ENCODE measurements at places on chromosomes 7 and 10.
A peak's percentile ranks its signal among the peaks of the same experiment; 100 is the strongest.

- no peak for DNase-seq
Measured at GRCh38 chr7:144786522-144786921, 49.3 kb downstream of the TPK1 start.

- DNase-seq: no peak
Measured at GRCh38 chr10:120765226-120765803, 85.8 kb upstream of the WDR11 start.

DNA sequence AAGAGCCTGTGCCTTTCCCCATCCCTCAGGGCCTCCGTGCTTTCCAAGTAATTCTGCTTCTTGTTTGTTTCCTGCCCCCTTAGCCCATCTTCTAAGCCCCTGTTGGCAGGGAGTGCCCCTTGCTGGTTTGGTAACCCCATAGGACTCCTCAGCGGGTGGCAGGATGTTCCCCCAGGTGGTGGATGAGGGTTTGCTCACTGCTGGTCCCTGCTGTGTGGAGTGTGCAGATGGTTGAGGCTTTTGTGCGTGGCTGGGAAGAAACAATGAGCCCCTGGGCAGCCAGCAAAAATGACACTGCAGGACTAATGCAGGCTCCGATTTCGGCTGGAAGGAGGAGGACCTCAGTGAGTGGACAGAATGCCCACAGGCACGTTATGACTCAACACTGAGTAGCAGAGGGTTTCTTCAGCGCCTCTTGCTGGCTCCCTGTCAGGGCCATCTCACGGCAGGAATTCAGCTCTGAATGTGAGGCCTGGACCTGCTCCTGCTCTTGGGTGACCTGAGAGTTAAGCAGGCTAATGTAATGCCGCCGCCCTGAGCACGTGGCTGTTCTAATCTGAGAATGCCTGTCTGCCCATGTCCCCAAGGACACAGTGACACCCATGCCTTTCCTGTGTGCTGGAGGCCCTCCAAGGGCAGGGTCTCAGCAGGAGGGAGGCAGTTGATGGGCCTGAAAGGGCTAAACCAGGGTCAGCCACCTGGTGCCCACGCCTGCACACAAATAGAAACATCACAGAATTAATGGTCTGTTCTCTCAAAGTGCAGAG is 16.6 kb downstream of the BAG3 start:
- DNase-seq: no peak

- no peak for DNase-seq
Measured at GRCh38 chr7:657565-658119, 68.9 kb upstream of the DNAAF5 start.

DNA sequence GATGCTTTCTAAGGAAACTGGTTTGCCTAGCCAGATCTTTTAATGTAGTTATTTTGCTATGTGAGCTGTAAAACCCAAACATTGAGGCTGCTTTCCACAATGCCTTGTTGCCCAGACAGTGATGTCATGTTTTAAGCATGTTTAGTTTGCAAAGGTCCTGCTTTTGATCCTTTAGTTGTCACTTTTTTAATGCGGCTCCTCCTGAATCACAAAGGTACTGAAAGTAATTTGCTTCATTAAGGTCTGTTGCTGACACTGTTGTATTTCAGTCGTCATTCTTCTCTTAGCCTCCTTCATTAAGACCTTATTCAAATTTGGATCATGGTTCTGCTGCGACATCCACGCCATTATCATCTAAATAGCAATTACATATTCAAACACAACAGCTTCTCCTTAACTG is 10.6 kb downstream of the RPA3 start:
- DNase-seq: no peak

GRCh38 chr7:4074407-4074806 is 607.7 kb upstream of the FOXK1 start:
- DNase-seq: no peak

DNA sequence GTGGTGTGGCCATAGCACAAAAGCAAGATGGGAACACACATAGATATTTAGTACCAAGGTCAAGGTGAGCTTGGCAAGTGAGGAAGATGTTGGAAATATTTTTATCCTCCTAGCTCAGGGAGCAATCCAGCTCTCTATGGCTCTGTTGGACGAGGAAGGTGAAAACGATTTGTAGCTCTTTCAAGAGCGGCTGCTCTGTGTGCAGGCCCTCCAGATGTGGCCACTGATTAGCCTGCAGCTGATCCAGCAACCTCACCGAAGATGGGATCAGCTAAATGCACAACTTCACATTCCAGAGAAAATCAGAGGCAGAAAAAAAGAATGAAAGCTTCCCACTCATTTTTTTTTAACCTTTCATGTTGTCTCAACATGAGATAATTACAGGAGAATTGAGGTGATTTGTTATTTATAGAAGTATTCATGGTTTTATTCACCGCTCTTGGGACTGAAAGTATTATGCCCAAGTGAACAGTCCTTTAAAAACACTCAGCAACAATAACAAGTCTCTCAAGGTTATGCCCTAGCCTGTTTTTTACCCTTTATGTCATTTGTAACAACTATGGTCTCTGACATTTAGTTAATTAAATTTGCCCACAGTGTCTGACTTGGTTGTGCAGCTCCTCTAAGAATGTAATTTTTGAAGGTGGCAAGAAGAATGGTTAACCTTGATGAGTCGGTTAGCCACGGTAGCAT is 213.6 kb upstream of the ADARB2 start:
- no peak for DNase-seq

DNA sequence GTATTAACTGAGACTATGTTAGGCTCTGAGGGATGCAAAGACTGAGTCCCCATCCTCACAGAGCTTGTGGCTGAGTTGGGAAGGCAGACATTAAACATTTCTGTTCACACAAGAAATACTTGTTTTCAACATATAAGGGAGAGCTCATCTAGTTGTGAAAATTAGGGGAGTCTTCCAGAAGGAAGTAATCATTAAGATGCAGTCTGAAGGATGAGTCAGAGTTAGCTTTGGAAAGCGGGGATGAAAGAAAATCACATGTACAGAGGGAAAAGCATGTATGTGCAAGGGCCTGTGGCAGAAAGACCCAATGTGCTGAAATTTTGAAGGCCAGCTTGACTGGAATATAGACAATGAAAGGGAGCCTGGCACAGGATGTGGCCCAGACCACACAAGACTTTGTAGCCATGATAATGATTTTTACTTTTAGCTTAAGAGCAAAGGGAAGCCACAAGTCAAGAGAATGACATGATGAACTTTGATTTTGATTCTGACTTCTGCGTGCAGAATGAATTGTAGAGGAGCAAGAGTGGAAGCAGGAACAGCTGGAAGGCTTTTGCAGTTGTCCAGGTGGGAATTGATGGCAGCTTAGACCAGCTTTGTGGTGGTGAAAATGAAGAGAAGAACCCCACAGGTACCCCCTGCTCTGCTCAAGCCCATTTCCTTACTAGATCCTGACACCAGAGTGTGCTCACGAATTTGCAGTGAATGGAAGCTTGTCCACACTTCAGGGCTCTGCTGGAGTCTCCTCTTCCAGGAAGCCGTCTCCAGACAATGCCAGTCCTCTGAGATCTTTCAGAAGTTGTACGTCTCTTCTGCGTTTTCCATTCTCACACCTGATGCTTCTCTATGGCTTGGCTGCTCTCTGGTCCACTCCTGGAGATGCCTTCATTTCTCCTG is 115.6 kb downstream of the ATXN7L1 start:
- peak; percentile 14 for DNase-seq

DNA sequence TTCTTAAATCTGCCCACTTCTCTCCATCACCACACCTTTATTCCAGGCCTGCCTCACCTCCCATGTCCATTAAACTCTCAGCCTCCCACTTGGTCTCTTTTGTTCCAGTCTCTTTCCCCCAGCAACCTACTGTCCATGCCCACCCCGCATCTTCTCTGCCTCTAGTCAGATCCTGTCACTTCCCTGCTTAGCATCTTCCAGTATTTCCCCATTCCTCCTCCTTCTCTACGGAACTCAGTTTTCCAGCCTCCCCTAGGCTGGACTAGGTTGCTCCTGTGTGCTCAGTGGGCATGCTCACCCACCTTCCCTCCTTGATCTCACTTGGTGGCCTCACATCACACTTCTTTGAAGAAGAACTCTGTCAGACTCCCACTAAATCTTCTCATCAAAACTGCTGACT is 179.8 kb downstream of the BAMBI start:
- DNase-seq: no peak

- DNase-seq: no peak
Measured at GRCh38 chr10:121426307-121426706, 171.9 kb downstream of the FGFR2 start.

GRCh38 chr10:68032113-68032512 is 43.0 kb downstream of the HERC4 start:
- no peak for DNase-seq

DNA sequence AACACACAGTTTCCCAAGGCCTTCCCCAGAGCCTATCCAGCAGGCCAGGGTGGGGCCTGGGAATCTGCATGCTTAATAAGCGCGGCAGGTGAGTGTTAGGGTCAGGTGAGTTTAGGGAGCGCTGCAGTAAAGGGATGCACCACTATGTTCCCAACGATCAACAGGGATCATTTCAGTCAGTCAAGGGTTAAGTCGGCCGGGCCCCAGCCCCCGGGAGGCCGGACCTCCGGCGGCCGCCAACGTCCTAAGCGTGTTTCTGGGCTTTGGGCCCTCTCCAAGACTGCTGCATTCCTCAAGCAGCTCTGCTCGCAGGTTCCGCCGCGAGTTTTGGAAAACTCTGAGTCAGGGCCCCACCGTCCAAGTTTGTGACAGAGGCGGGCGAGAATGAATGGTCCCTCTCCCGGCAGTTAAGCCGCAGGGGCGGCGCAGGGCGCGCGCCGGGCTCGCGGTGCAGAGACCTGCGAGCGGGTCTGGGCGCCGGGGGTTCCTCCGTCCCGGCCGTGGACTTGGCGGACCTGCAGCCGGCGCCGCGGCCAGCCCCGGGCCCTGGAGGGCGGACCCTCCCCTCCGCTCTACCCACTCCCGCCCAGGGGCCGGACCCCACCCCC is 81.6 kb downstream of the ARHGAP22 start:
- DNase-seq: no peak

- DNase-seq: no peak
Measured at GRCh38 chr7:29764227-29764626, 42.1 kb upstream of the WIPF3 start.

- DNase-seq: no peak
Measured at GRCh38 chr10:131168238-131168875, 143.2 kb downstream of the TCERG1L start.

GRCh38 chr7:157519798-157520244 is 183.0 kb downstream of the DNAJB6 start:
- DNase-seq: no peak

- DNase-seq: no peak
Measured at GRCh38 chr7:100266576-100267354, 40.7 kb upstream of the SPDYE3 start.

GRCh38 chr10:59970396-59971368 is 64.3 kb upstream of the CCDC6 start:
- no peak for DNase-seq

GRCh38 chr7:74059681-74060588 is 23.7 kb upstream of the LIMK1 start:
- DNase-seq: no peak

- no peak for DNase-seq
Measured at GRCh38 chr10:110843031-110843430, 28.7 kb upstream of the PDCD4 start.
